ENCODE measurements at places on chromosomes 1 and 21.

- no peaks in the 10 kb centered on the region for H3K27me3 ChIP-seq
- H3K4me3 ChIP-seq: no peak overlapping the region
- peaks cover 1% of the 10 kb centered on the region for H3K4me1 ChIP-seq
- DNase-seq: no peak
- no peaks in the 10 kb centered on the region for H3K36me3 ChIP-seq
- no peak overlapping the region for H3K27ac ChIP-seq
Measured at GRCh38 chr1:87243573-87243972, 85.1 kb upstream of the LMO4 start.

GRCh38 chr1:179287946-179288345, 5.7 kb upstream of the SOAT1 start:
- no peak for DNase-seq
- H3K27me3 ChIP-seq: peaks cover 5% of the 10 kb centered on the region
- H3K4me3 ChIP-seq: no peak overlapping the region
- H3K36me3 ChIP-seq: no peaks in the 10 kb centered on the region
- no peak overlapping the region for H3K27ac ChIP-seq
- no peaks in the 10 kb centered on the region for H3K4me1 ChIP-seq

- H3K36me3 ChIP-seq: no peaks in the 10 kb centered on the region
- peaks cover 59% of the 10 kb centered on the region for H3K27me3 ChIP-seq
- H3K4me3 ChIP-seq: peak overlapping the region; percentile 20
- H3K4me1 ChIP-seq: peaks cover 4% of the 10 kb centered on the region
Measured at GRCh38 chr1:75134647-75135572, 722 bp downstream of the LHX8 start.

DNA sequence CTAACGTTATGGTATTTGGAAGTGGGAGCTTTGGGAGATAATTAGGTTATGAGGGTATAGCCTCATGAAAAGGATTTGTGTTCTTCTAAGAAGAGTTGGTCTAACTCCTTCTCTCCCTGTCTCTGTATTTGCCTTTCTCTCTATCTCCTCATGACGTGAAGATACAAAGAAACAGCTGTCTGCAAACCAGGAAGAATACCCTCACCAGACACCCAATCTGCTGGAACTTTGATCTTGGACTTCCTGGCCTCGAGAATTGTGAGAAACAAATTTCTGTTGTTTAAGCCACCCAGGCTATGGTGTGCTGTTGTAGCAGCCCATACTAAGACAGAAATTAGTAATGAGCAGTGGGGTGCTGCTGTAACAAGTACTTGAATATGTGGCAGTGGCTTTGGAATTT, 16.1 kb downstream of the C1orf141 start:
- H3K4me1 ChIP-seq: no peaks in the 10 kb centered on the region
- H3K4me3 ChIP-seq: no peak overlapping the region
- no peaks in the 10 kb centered on the region for H3K36me3 ChIP-seq
- DNase-seq: no peak
- no peaks in the 10 kb centered on the region for H3K27me3 ChIP-seq

GRCh38 chr1:234722904-234723720, 113.1 kb upstream of the IRF2BP2 start:
- peaks cover 18% of the 10 kb centered on the region for H3K4me1 ChIP-seq
- no peaks in the 10 kb centered on the region for H3K27me3 ChIP-seq
- no peak for DNase-seq
- H3K4me3 ChIP-seq: no peak overlapping the region

- H3K27ac ChIP-seq: no peak overlapping the region
- H3K4me3 ChIP-seq: no peak overlapping the region
- no peaks in the 10 kb centered on the region for H3K36me3 ChIP-seq
- DNase-seq: no peak
Measured at GRCh38 chr1:4724695-4725250, 70.4 kb downstream of the AJAP1 start.

DNA sequence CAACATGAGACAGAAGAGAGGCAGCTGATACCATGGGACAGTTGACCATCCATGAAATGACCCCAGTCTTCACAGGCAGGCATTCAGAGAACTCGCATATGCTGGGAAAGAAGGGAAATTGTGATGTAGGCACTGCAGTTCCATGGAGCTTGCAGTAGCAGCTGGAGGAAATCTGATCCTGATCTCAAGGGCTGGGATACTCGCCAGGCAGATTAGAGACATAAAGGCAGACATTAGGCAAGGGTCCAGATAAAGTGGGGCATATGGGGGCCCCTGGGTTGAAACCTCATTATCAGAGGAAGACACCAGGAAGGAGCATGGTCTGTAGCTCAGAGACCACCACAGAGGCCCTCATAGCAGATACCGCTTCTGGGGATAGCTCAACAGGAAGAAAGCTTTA, 48.7 kb upstream of the TNR start:
- H3K27ac ChIP-seq: no peak overlapping the region
- no peak overlapping the region for H3K4me3 ChIP-seq
- H3K36me3 ChIP-seq: no peaks in the 10 kb centered on the region
- no peaks in the 10 kb centered on the region for H3K4me1 ChIP-seq

- H3K4me1 ChIP-seq: no peaks in the 10 kb centered on the region
- no peak overlapping the region for H3K4me3 ChIP-seq
- H3K36me3 ChIP-seq: no peaks in the 10 kb centered on the region
- no peaks in the 10 kb centered on the region for H3K27me3 ChIP-seq
- H3K27ac ChIP-seq: no peak overlapping the region
- peak; percentile 31 for DNase-seq
Measured at GRCh38 chr1:158793604-158794003, 12.6 kb upstream of the OR6N2 start.

GRCh38 chr1:55316502-55316901, 101.3 kb upstream of the USP24 start:
- H3K4me1 ChIP-seq: no peaks in the 10 kb centered on the region
- no peaks in the 10 kb centered on the region for H3K36me3 ChIP-seq
- H3K4me3 ChIP-seq: no peak overlapping the region
- H3K27ac ChIP-seq: no peak overlapping the region
- no peaks in the 10 kb centered on the region for H3K27me3 ChIP-seq
- DNase-seq: no peak

DNA sequence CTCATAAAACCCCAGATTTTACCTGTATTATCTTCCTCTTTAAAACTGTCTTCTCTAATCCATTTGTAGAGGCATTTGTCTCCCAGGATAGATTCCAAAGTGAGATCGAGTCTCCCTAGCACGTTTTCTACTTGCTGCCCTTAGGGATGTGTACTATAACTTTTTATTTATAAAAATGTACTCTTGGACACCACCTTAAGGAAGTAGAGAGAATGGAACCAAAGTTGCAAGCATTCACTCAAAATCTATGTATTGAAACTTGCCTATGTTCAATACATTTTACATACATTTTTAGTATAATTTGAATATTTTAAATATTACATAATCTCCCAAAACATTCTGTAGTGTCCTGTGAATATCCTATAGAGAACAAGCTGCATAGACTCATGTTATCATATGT, 842 bp upstream of the SPRR2A start:
- no peaks in the 10 kb centered on the region for H3K27me3 ChIP-seq
- no peak for DNase-seq
- H3K27ac ChIP-seq: no peak overlapping the region
- no peak overlapping the region for H3K4me3 ChIP-seq
- no peaks in the 10 kb centered on the region for H3K36me3 ChIP-seq

- H3K4me1 ChIP-seq: no peaks in the 10 kb centered on the region
- H3K36me3 ChIP-seq: no peaks in the 10 kb centered on the region
- no peak for DNase-seq
- no peaks in the 10 kb centered on the region for H3K27me3 ChIP-seq
- H3K4me3 ChIP-seq: no peak overlapping the region
- no peak overlapping the region for H3K27ac ChIP-seq
Measured at GRCh38 chr1:88825721-88826120, 65.6 kb downstream of the GTF2B start.

- no peaks in the 10 kb centered on the region for H3K27me3 ChIP-seq
- no peak overlapping the region for H3K4me3 ChIP-seq
- no peak for DNase-seq
Measured at GRCh38 chr1:170721621-170722020, 57.7 kb downstream of the PRRX1 start.

GRCh38 chr1:154729031-154729442, 121.1 kb upstream of the ADAR start:
- no peak for DNase-seq
- H3K4me1 ChIP-seq: peaks cover 3% of the 10 kb centered on the region
- no peaks in the 10 kb centered on the region for H3K36me3 ChIP-seq
- H3K27ac ChIP-seq: no peak overlapping the region
- H3K27me3 ChIP-seq: no peaks in the 10 kb centered on the region
- H3K4me3 ChIP-seq: no peak overlapping the region

Measured in iPS DF 6.9 (cell line).